ENCODE measurements at places on chromosomes 2 and 18. TPM values are rescaled to one million over a fixed set of nuclear protein-coding genes. Genes with fewer than 3 reads are reported as not detected.

ZNF521 gene
- not detected for total RNA-seq

ASB18 gene
- total RNA-seq = not detected

DNA sequence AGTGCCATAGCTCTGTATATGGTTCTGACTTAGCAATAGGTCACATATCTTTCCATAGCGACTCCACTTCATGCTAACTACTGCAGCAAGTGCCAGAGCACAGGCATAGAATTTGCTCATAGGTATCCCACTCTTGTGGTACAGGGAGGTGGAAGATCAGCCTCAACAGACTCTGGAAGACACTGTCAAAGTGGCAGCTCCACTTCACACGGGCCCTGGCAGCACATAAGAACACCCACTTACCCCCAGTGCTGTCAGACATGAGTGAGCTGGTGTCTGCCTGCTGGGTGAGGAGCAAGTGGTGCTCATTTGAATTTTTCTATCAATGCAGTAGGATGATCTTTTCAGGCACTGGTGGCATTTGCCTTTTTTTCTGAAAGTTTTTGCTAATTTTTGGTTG, 48.6 kb downstream of the BCL2L11 start:
- H3K27ac ChIP-seq = no peak overlapping the region
- H3K4me3 ChIP-seq = no peak overlapping the region
- H3K36me3 ChIP-seq = peaks cover 4% of the 10 kb centered on the region
- no peak for DNase-seq
- H3K4me1 ChIP-seq = peaks cover 35% of the 10 kb centered on the region
- peaks cover 32% of the 10 kb centered on the region for H3K27me3 ChIP-seq

GRCh38 chr2:238523158-238524110, 96.7 kb downstream of the ASB1 start:
- H3K4me1 ChIP-seq = no peaks in the 10 kb centered on the region
- no peak overlapping the region for H3K27ac ChIP-seq
- H3K27me3 ChIP-seq = peaks cover 12% of the 10 kb centered on the region
- H3K4me3 ChIP-seq = no peak overlapping the region
- H3K36me3 ChIP-seq = no peaks in the 10 kb centered on the region
- DNase-seq = no peak

GRCh38 chr18:79964330-79965118, at the start of gene HSBP1L1:
Gene HSBP1L1 (plus strand): TSS chr18:79964643. CDS start chr18:79964736, 93 bp downstream.
- H3K27me3 ChIP-seq = no peaks in the 10 kb centered on the region
- H3K27ac ChIP-seq = peak within 1 kb of the TSS; percentile 77
- H3K36me3 ChIP-seq = no peaks in the 10 kb centered on the region
- H3K4me3 ChIP-seq = peak within 1 kb of the TSS; percentile 84
- H3K4me1 ChIP-seq = peaks cover 54% of the 10 kb centered on the region

DNA sequence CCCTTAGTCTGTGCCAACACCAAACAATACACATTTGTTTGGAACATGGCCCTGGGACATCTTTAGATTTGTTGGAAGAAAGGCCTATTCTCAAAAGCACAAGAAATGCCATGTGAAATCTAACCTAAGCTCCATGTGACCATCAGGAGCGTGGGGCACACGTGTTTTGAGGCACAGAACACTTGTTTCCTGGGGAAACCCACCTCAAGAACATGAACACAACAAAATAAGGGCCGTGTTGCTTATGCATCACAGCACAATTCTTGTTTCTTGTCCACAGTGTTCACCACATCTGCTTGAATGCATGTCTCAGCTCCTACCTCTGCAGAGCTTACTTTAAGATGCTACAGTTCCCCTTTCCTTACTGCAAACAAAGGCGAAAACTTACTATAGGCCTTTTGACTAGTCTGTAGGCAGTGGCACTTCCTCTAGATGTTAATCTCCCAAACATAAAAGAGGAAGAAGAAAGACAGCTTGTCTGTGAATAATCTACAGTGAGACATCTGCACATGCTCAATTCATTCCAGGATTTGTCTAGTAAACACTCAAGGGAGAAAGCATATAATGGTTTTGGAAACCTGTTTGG, 165.0 kb downstream of the ANKRD44 start:
- H3K36me3 ChIP-seq = peaks cover 5% of the 10 kb centered on the region
- peak overlapping the region; percentile 34 for H3K4me3 ChIP-seq
- H3K27me3 ChIP-seq = no peaks in the 10 kb centered on the region
- H3K27ac ChIP-seq = peak overlapping the region; percentile 89
- no peak for DNase-seq

GRCh38 chr2:139674577-139674976, 894.4 kb upstream of the NXPH2 start:
- no peak overlapping the region for H3K4me3 ChIP-seq
- H3K36me3 ChIP-seq = no peaks in the 10 kb centered on the region
- H3K27me3 ChIP-seq = no peaks in the 10 kb centered on the region
- no peak overlapping the region for H3K27ac ChIP-seq

DNA sequence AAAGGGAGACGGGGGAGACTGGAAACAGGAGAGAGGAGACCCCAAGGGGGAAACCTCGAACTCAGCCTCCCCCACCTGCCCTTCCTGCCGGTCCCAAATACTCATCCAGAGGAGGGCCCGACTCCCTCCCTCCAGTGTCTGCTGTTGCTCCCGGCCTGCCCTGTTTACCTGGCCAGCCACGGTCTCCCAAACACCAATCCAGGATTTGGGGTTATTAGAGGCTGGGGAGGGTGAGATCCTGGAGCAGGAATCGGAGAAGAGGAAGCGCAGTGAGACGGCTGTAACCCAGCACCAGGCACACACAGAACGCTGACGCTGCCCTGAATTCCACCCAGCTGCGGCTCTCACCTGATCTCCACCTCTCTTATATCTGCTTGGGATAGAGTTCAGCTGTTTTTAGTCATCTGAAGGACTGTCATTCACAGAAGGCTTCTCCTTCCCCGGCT, 213.0 kb downstream of the TNS1 start:
- DNase-seq = no peak
- peaks cover 11% of the 10 kb centered on the region for H3K4me1 ChIP-seq
- no peak overlapping the region for H3K27ac ChIP-seq

GRCh38 chr2:144431392-144431783, 88.5 kb downstream of the ZEB2 start:
- H3K27ac ChIP-seq = no peak overlapping the region
- no peak overlapping the region for H3K4me3 ChIP-seq
- peaks cover 6% of the 10 kb centered on the region for H3K27me3 ChIP-seq
- no peak for DNase-seq
- no peaks in the 10 kb centered on the region for H3K36me3 ChIP-seq
- peaks cover 7% of the 10 kb centered on the region for H3K4me1 ChIP-seq

DNA sequence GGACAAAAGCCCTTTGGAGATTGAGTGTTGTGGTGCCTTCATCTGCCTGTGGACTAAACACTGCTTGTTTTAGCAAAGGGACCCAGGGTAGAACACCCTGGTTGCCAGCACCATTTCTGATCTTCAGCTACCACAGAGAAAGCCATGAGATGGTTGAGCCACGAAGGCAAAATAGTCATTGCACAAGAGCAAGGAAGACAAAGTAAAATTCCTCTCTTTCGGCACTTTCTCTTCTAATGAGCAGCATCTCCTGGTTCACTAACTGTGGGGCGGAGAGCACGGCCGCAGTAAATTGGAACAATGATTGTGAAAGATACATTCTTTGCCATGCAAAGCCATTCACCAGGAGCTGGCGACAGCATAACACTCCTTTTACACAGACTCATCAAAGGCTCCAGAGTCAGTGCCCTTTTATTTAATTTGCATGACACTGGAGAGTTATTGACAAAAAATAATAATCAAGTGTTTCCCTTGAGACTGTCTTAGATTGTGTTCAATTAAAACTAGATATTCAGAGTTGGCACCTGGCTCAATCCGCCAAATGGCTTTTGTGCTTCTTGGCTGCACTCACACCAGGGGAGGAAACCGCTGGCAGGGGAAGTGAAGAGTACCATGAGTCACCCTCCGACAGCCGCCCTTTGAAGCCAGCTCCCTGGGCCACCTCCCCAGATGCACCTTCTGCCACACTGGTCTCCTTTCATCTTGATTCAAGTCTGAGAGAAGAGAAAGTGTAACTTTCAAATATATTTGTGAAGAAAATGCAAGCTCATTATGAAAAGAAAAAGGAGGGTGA, 100.5 kb upstream of the MEIS1 start:
- no peaks in the 10 kb centered on the region for H3K36me3 ChIP-seq
- no peaks in the 10 kb centered on the region for H3K27me3 ChIP-seq
- no peak overlapping the region for H3K4me3 ChIP-seq

DNA sequence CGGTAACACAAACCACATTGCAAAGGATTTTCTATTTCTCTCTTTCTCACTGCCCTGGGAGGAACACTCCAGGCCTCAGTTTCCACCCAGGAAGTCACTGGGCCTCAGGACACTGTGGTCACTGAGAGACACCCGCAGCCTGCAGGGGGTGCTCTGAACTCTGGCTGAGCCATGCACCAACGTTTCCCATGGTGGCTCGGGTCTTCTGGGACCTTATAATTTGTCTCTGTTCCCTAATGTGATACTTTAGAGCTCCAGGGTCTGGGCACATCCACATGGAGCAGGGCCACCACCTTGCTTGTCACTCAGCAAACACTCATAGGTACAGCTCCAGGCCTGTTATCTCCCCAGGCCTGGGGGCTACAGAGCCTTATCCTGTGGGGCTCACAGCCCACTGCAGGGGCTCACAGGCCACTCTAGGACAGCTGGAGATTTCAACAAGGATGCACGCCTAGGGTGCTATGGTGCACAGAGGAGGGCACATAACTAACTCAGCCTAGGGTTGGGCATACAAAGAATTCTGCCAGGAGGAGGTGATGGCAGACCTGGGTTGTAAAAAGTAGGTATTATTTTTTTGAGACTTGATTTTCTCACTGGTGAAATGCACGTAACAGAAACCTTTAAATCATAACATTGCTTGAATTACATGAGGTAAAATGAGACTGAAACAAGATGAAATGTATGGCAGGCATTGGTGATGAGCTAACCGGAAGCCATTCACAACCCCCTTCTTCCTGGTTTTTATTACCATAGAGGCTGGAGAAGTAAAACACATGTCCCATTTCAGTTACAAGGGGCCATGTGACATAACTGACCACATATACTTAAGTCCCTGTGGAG, 3.0 kb upstream of the HS1BP3 start:
- peaks cover 3% of the 10 kb centered on the region for H3K27me3 ChIP-seq
- DNase-seq = no peak
- H3K4me3 ChIP-seq = no peak overlapping the region
- peaks cover 20% of the 10 kb centered on the region for H3K4me1 ChIP-seq
- no peak overlapping the region for H3K27ac ChIP-seq

DNA sequence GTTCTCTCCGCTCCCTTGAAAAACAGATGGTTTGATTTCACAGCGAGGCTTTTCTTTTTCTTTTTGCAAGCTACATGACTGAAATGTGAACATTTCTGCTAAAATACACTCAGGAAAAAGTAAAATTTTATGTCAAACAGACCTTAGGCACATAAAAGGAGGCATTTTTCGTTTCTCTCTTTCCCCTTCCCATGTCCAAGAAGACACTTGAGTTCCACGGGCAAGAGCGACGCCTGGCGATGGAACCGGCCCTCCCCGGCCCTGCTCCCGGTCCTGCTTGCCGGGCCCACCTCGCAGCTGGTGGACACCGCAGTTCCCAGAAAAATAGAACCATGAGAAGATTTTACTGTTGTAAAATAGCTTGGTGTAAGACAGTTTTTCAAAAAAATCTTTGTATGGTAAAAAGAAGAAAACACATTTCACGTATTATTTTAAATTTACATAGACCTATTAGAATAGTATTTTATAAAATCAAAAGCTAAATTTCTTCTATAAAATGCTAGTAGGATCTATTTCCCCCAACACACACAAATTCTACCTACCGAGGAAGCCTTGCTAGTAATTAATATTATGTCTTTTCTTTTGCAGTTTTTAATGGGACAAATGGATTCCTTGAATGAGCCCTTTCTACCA, 2.3 kb upstream of the ALKAL2 start:
- peak; percentile 60 for DNase-seq
- H3K4me3 ChIP-seq = peak overlapping the region; percentile 69
- H3K27ac ChIP-seq = no peak overlapping the region

Measured in activated T-cell treated with anti-CD3 and anti-CD28 coated beads, Interleukin-2, amount 50 U/mL, for 72 hours (primary cell).